ENCODE measurements at places on chromosomes 1 and 21.

GRCh38 chr1:243258731-243259130 is 2.9 kb downstream of the SDCCAG8 start:
- DNase-seq: no peak

DNA sequence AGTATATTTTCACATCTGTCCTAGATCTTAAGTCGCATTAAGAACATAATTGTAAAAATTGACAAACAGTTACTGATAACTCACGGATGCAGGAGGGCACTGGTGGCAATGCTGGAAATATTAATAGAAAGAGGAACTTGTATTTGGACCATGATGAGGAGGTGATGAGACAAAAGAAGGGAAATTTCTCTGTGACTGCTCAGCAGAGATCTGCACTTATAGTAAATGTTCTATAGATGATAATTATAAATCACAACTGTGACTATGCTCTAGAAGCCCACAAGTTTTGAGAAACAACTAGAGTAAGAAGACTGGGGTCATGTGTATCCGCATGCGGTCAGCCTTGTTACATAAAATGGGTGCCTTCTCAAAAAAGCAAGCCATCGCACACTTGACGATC is 8.7 kb upstream of the DUSP12 start:
- no peak for DNase-seq

DNA sequence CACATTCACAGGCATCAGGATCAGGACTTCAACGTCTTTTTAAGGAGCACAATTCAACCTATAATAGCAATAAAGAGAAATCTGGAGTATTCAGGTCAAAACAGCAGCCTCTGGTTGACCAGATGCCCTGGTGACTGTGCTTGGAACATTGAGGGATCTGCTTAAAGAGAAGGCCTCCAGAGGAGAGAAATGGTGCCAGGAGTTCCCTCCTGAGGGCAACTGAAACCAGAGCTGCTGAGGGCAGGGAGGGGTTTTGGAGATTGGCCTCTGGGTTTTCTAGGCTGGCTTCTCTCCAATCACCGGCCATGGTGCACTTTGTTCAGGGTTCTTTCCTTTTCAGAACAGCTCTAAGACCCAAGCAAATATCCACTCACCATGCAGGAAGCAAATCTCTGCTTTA is 190.7 kb upstream of the KIAA0040 start:
- no peak for DNase-seq

DNA sequence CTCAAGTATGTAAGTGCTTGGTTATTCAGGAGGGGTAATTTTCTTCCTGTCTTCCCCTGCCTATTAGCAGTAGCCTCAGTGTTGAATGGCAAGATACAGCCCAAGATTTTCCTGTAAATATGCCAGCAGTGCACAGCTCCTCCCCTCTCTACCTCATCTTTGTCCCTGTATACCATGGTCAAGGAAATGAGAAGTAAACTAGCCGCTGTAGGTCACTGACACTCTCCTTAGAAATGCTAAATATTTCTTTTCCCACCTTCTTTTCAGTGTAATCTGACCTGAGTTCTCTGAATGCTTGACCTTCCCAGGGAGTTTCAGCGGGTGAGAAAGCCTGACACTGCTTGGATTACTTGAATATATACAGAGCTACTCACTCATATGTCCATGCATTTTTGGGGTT is 84.1 kb upstream of the ZNF326 start:
- no peak for DNase-seq

- DNase-seq: no peak
Measured at GRCh38 chr1:110463725-110464124, 12.8 kb downstream of the PROK1 start.

DNA sequence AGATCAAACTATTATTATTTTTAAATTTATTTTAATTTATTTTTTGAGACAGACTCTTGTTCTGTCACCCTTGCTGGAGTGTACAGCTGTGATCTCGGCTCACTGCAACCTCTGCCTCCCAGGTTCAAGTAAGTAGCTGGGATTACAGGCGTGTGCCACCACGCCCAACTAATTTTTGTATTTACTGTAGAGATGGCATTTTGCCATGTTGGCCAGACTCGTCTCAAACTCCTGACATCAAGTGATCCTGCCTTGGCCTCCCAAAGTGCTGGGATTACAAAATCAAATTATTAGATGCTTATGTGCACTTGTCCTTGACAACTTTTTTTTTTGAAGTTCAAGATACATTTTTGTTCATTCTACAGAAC is 15.4 kb downstream of the LIN9 start:
- DNase-seq: no peak

DNA sequence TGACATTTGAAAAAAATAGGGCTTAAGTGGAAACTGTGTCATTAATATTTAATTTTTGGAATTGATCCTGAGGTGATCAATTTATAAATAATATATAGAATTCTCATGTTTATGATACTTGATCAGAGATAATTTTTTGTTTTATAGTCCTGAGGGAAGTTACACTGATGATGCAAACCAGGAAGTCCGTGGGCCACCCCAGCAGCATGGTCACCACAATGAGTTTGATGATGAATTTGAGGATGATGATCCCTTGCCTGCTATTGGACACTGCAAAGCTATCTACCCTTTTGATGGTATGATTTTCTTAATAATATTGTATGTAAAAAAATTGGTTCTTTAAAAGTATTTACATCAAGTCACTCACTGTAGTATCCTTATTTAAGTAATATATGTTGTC is 101.2 kb downstream of the FNBP1L start:
- no peak for DNase-seq

DNA sequence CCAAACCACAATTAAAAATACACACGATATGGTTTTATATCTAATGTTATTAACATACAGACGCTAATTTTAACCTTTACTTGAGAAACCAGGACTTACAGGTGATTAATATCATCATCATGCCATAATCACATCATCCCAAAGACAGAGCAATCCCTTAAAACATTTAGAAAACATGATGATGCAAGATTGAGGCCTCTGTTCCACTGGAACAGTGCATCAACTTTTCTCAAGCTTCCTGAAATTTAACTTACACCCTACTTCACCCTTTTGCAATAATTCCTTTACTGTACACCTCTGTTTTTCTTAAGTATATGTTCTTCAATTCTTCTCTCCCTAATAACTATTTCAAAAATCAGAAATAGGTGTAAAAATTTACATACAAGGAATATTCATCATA is 38.1 kb downstream of the KDM5B start:
- DNase-seq: no peak

DNA sequence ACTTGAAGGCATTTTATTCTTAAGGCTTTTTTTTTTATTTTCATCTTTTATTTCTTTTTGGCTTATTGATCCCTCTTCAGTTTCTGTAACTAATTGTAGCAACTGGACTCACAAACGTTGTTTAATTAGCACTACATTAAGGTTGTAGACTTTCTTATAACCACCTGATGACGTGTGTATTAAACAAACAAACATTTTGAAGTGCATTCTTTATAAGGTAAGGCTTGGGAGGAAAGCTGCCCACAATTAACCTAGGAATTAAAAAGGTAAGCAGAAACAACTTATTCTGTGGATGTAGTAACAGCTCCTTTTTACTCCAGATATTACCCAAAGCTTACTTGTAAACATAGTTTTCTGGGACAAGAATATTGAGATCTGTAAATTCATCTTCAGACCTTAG is 55.0 kb downstream of the CAMSAP2 start:
- no peak for DNase-seq

DNA sequence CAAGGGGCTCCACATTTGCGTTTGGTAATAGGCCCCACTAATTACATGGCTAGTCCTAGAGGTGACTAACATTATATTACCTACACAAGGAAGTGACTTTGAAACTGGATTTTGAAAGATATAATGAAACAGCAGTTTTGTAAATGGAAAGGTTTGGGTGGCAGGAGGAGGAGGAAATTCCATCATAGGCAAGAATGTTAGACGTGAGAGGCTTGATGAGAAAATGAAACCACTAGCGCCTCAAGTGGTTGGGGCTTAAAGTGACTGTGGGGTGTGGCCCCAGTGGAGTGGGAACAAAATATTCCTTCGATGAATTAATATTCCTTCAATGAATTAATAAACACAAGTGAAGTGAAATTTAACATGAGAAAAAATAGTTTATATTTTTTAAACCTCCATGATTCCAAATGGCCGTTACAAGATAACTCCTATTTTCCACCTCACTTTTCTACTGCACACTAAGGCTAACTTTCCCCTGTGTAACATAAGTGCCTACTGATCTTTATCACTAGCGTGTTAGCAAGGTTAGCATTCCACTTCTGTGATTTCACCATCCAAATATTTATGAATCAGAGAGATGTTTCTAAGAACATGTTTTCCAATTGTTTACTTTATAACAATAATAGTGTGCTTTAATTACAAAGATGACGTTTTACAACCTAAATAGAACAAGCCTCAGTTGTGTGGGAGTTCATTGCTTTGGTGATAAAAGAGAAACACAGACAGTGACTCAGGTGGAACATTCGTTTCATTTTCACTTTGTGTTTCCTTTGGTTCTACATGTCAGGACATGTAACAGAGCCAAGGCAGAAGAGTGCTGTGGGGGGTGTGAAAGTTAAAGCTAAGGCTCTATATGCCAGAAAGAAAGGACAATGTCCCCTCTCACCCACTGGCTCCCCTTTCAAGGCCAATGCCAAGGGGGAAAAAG is 12.5 kb upstream of the ATF3 start:
- no peak for DNase-seq

GRCh38 chr1:89890085-89890752 is 69.4 kb downstream of the LRRC8D start:
- DNase-seq: no peak

Measured in coronary artery (tissue), 2 donors.